ENCODE measurements at places on chromosomes 7 and 10. TPM values are rescaled to one million over a fixed set of nuclear protein-coding genes. Genes with fewer than 3 reads are reported as not detected.

GSTO2 gene
- total RNA-seq: 2.3 TPM

TSPAN13 gene
- total RNA-seq: 6.1 TPM

DNA sequence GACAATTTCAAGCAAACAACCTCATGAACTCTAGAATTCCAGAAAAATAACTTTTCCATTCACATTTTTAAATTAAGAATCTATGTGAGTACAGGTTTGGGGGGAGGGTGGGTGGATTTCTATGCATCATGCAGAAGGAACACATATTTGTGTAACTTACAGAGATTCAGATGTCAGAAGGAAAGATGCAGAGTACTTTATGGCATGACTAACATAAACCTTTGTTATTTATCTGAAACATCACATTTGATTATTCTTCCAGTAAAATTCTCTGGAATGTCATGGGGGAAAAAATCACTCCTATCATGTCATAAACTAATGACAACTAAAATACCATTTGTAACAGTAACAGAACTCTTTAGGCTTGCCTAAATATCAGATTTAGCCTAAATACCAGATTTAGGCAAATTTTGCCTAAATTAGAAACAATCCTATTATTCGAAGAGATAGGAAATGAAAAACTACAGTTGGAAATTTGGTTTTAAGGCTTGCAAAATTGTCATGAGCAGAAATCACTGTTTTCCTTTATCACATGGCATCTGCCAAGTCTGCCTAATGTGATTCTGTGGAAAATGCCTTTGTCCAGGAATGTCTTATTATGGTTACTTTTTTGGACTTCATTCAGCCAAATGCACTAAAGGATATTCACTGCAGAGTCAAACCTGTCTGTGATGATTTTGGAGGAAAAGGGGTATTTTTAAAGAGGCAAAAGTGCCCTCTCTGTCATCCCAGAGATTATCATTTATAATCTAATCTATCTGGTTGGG, 527.7 kb upstream of the CELF2 start:
- H3K36me3 ChIP-seq: no peaks in the 10 kb centered on the region
- no peaks in the 10 kb centered on the region for H3K27me3 ChIP-seq
- H3K4me3 ChIP-seq: no peak overlapping the region

GRCh38 chr10:24681572-24682088, 42.1 kb downstream of the ARHGAP21 start:
- H3K27me3 ChIP-seq: no peaks in the 10 kb centered on the region
- H3K4me3 ChIP-seq: no peak overlapping the region
- DNase-seq: no peak
- no peak overlapping the region for H3K27ac ChIP-seq

- no peaks in the 10 kb centered on the region for H3K4me1 ChIP-seq
- H3K27me3 ChIP-seq: peaks cover 21% of the 10 kb centered on the region
- H3K27ac ChIP-seq: no peak overlapping the region
- no peak overlapping the region for H3K4me3 ChIP-seq
- H3K36me3 ChIP-seq: no peaks in the 10 kb centered on the region
These were observed 138.7 kb downstream of the C10orf105 start for GRCh38 chr10:71580926-71581325.

PGAM2 gene
- total RNA-seq: not detected

DNA sequence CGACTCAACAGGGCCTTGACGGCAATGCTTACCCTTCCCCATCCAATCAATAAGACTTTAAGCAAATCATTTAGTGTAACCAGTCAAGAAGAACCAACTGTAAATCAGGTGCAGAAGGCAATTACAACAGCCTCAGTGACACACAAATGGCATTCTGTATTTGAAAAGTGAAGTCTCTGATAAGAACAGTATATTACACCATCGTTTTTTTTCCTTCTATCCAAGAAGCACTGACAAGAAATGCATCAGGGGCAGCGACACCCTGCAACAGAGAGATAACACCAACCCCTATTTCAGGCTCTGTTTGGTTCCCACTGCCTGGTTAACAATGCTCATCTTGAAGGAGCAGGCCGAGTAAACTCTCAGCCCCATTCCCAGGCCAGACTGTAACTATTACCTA, 204.0 kb upstream of the AOAH start:
- H3K36me3 ChIP-seq: no peaks in the 10 kb centered on the region
- no peak overlapping the region for H3K4me3 ChIP-seq
- no peak for DNase-seq
- no peaks in the 10 kb centered on the region for H3K27me3 ChIP-seq
- no peak overlapping the region for H3K27ac ChIP-seq
